ENCODE measurements at places on chromosomes 2 and 18. TPM values are rescaled to one million over a fixed set of nuclear protein-coding genes. Genes with fewer than 3 reads are reported as not detected.

DNA sequence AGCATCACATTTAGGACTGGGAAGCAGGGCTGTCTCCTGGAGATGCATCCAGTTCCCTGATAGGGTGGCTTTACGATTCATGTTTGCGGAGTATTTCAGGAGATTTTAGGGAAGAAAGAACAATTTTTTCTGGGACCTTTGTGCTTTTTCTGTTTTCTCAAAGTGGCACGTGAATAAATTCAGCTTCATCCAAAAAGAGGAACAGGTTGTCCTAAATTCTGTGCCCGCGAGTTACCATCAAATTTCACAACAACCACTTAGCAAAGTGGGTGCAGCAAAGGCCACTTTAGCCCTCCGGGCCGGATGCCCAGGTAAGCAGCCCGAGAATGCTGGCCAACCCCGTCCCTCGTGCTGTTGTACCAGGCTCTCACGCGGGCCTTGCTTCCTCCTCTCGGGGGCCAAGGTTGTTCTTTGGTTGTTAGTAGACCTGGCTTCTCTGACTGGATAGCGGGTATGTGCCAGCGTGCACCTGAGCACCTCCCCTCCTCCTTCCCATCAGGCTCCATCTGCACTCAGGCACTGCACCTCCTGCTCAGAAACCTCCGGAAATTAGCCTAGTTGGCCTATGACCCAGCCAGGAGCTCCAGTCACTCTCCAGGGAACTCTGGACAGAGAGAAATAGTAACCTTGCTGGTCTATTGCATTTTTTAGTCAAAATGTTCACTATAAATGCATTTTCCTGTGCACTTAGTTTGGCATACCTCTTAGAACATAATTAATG, 83.0 kb downstream of the CMPK2 start:
- no peaks in the 10 kb centered on the region for H3K27me3 ChIP-seq
- H3K4me1 ChIP-seq: peaks cover 13% of the 10 kb centered on the region
- H3K4me3 ChIP-seq: no peak overlapping the region
- no peak for DNase-seq

TFCP2L1 gene
- 0.03 TPM for polyA plus RNA-seq

CRYBA2 gene
- not detected for polyA plus RNA-seq

PLA2R1 gene
- not detected for polyA plus RNA-seq

DNA sequence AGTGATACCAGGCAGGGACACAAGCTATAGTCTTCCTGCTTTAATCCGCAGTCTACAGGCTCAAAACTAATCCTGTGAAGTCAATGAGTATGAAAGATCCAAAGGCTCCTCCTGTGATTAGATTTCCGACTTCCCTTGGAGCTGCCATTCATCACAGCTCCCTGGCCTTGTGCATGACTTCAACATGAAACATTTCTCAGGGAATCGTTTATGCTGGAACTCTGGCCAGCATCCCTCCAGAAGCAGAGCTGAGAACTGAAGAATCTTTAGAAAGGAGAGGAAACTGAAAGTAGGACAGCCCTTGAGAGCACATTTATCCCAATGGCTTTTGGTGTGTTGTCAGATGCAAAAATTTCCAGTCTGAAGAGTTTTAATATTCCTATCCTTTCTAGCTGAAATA, 84.3 kb upstream of the SESTD1 start:
- peaks cover 40% of the 10 kb centered on the region for H3K4me1 ChIP-seq
- no peak overlapping the region for H3K27ac ChIP-seq
- no peak overlapping the region for H3K4me3 ChIP-seq
- no peaks in the 10 kb centered on the region for H3K27me3 ChIP-seq

- H3K4me1 ChIP-seq: no peaks in the 10 kb centered on the region
- no peaks in the 10 kb centered on the region for H3K27me3 ChIP-seq
- no peaks in the 10 kb centered on the region for H3K36me3 ChIP-seq
- no peak overlapping the region for H3K4me3 ChIP-seq
- no peak for DNase-seq
Observed at GRCh38 chr2:128534688-128535392, 216.2 kb upstream of the HS6ST1 start.

ATP9B gene
- 29.9 TPM for polyA plus RNA-seq

DNA sequence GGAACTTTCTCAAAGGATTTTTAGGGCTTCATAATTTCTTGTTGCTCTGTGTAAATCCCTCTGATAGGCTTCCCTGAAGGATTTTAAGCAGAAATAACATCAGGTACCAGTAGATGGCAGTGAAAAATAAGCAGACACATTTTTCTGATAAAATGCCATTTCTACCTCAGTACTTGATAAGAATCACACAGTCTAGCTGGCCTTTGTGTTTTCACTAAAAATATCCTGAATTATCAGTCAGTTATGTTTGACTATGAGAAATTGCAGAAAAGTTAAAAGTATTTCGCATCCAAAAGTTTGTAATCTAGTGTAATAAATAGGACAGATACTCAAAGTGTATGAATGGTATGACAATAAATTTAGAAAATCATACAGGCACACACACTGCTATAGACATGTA, 68.7 kb downstream of the DNAJC10 start:
- H3K36me3 ChIP-seq: no peaks in the 10 kb centered on the region
- no peaks in the 10 kb centered on the region for H3K27me3 ChIP-seq
- H3K4me3 ChIP-seq: no peak overlapping the region
- no peak overlapping the region for H3K27ac ChIP-seq

RAD51AP2 gene
- not detected for polyA plus RNA-seq

DNA sequence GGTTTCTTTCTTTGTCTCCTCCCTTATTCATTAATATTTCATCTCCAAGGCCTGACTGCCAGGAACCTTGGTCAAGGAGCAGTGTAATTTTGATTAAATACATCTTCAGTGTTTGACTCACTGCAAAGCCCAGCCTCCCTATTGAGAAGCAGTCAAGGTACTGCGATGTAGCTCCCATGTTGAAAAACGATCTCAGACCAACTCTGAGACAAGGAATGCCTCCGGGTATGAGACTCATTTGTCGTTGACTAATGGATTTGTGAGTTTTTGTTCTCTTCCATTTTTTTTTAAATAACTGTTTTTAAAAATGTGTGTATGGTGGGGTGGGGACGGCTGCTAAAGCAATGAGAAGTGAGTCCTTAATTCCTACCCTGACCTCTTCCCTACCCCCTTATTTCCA, 361.6 kb downstream of the SOX11 start:
- H3K4me3 ChIP-seq: no peak overlapping the region
- no peaks in the 10 kb centered on the region for H3K36me3 ChIP-seq
- no peak for DNase-seq
- no peaks in the 10 kb centered on the region for H3K27me3 ChIP-seq
- H3K27ac ChIP-seq: no peak overlapping the region

DNA sequence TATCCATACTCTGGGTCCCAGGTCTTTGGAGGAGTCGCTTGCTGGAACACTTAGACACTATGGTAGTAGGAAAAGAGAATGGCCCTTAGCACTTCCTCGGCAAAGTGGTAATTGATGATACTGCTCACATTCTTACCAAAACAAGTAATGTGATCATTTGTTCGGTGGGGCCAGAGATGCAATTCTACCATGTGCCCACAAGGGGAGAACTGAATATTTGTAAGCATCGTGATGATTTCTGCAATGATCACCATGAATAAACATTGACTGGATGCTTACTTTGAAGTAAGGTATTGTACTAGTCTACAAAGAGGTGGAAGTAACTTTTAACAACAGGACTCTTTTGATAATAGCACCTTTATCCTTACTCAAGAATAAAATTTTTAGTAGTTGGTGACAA, 109.7 kb downstream of the CD8B2 start:
- H3K4me1 ChIP-seq: no peaks in the 10 kb centered on the region
- DNase-seq: no peak
- H3K4me3 ChIP-seq: no peak overlapping the region
- H3K27ac ChIP-seq: no peak overlapping the region

FHL2 gene
- not detected for polyA plus RNA-seq

GRCh38 chr2:161124201-161124600, 36.0 kb upstream of the TANK start:
- H3K27ac ChIP-seq: no peak overlapping the region
- H3K4me1 ChIP-seq: peaks cover 9% of the 10 kb centered on the region
- H3K27me3 ChIP-seq: no peaks in the 10 kb centered on the region
- peak; percentile 39 for DNase-seq

IL1R2 gene
- polyA plus RNA-seq: not detected

DNA sequence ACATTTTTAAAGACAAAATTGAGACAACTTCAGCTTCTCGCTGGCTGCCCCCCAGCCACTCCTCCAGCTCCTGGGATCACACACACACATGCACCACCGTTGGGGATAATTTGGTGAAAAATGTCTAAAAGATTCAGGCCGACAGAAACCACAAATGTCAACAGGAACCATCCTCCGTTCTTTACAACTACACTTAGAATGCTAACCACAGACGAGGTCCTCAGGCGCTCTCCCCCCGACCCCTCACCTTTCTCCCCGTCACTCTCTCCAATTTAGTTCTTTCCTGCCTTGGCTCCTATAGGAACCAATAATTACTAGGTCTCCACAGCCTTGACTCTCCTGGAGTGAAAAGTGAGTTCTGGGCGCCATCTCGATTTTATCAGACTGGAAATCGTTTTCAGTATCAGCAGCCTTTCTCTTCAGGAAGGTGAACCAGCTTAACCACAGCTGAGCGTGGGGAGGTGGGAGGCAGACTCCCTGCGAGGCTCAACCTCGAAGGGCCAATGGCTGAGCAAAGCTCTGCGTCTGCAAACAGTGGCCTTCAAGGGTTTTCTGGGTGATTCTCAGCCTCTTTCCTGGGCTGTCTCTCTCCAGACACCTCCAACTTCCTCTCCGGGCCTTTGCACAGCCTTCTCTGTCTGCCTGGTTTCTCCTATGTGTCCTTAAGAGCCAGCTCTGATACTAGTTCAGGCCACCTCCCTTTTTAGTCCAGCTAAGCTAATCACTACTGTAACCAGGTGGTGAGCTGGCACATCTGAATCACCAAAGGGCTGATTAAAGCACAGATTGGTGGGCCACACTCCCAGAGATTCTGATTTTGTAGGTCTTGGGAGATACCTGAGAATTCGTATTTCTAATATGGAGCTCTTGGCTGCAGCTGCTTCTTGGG, 115.7 kb upstream of the COPS8 start:
- no peaks in the 10 kb centered on the region for H3K36me3 ChIP-seq
- no peaks in the 10 kb centered on the region for H3K27me3 ChIP-seq
- no peaks in the 10 kb centered on the region for H3K4me1 ChIP-seq
- no peak overlapping the region for H3K4me3 ChIP-seq

DNA sequence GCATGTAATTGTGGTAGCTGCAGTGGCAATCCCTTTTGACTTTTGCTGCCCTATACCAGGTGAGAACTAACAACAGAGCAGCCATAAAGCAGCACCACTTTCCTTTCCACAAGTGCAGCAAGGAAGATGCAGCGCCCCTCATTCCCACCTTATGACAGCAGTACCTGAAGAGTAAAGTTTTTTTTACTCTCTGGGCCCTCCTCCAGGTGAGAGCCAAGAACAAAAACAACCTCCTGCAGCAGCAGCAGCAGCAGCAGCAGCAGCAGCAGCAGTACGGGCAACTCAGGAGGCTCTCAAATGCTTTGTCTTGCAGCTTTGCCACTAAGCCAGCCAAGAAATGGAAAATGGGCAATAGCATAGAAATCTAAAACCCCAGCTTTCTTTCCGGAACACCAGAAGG, 397.5 kb downstream of the FIGN start:
- no peak overlapping the region for H3K27ac ChIP-seq
- no peak for DNase-seq
- H3K36me3 ChIP-seq: no peaks in the 10 kb centered on the region
- no peaks in the 10 kb centered on the region for H3K4me1 ChIP-seq

DYSF gene
- polyA plus RNA-seq: 0.12 TPM

DNA sequence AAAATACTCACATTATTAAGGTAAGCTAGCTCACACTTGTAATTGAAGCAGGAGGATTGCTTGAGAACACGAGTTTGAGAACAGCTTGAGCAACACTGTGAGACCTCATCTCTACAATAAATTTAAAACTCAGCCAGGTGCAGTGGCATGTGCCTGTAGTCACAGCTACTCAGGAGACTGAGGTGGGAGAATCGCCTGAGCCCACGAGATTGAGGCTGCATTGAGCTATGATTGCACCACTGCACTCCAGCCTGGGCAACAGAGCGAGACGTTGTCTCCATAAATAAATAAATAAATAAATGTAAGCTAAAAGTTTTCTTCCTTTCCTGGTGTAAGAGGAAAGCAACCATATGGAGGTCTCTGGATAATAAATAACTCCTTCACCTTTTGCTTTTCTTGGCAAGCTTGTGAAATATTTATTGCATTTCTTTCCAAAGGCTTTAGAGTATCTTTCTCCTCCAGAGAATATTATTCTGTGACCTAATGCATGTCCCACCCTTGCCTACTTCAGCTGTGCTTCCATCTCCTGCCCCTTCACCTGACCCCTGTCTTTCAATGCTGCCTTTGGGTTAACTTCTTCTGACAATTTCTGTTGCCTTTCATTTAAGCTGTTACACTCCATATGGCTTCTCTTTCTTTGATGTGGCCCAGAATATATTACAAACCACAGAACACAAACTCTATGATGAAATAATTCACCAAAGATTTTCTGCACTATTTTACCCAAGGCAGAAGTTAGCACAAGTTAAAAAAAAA, 280.7 kb upstream of the RND3 start:
- no peak overlapping the region for H3K27ac ChIP-seq
- no peaks in the 10 kb centered on the region for H3K4me1 ChIP-seq
- DNase-seq: no peak
- no peaks in the 10 kb centered on the region for H3K27me3 ChIP-seq
- no peaks in the 10 kb centered on the region for H3K36me3 ChIP-seq
- no peak overlapping the region for H3K4me3 ChIP-seq

GPR148 gene
- not detected for polyA plus RNA-seq

DNA sequence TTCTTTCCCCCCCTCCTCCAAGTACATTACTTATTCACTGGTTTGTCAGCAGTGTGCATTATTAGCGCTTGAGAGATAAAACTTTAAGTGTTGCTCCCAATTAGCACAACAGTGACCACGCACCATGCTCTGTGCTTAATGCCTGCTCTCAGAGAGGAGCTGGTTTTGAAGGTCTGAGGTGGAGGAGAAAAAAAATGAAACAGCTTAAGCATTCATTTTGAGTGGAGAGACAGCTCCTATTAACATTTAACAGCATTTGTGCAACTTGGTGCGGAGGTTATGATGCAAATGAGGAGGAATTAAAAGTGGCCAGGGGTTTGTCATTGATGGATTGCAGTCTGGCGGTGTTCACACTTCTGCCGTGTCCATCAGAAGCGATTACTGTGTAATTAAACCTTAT, 141.8 kb downstream of the FIGN start:
- no peak overlapping the region for H3K4me3 ChIP-seq
- no peaks in the 10 kb centered on the region for H3K4me1 ChIP-seq
- DNase-seq: no peak

DNA sequence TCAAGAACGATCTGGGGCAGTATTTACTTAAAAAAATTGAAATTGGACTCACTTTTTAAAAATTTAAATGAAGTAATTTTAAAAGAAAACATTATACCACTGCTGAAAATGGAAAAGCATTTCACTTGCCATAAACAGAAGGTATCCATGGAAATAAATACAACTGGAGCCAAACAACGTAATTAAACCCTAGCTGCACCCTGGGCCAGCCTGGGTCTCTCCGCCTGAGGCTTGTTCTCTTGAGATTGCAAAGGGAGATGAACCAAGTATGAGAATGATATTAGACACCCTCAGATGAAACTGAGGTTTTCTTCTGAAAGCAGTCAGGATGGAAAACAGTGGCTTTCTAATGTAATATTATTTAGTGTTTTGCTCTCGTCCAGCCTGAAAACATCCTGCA, 264.4 kb downstream of the KCNE4 start:
- no peak overlapping the region for H3K4me3 ChIP-seq
- no peaks in the 10 kb centered on the region for H3K4me1 ChIP-seq
- no peaks in the 10 kb centered on the region for H3K36me3 ChIP-seq

GRCh38 chr2:226308986-226309385, 490.6 kb downstream of the IRS1 start:
- no peaks in the 10 kb centered on the region for H3K27me3 ChIP-seq
- no peak for DNase-seq
- no peaks in the 10 kb centered on the region for H3K4me1 ChIP-seq
- no peak overlapping the region for H3K4me3 ChIP-seq
- H3K36me3 ChIP-seq: no peaks in the 10 kb centered on the region

All from B cell (primary cell).